ENCODE measurements at places on chromosomes 12 and 14.

- DNase-seq, result no peak
Observed at GRCh38 chr12:89760783-89761182, 52.1 kb upstream of the ATP2B1 start.

DNA sequence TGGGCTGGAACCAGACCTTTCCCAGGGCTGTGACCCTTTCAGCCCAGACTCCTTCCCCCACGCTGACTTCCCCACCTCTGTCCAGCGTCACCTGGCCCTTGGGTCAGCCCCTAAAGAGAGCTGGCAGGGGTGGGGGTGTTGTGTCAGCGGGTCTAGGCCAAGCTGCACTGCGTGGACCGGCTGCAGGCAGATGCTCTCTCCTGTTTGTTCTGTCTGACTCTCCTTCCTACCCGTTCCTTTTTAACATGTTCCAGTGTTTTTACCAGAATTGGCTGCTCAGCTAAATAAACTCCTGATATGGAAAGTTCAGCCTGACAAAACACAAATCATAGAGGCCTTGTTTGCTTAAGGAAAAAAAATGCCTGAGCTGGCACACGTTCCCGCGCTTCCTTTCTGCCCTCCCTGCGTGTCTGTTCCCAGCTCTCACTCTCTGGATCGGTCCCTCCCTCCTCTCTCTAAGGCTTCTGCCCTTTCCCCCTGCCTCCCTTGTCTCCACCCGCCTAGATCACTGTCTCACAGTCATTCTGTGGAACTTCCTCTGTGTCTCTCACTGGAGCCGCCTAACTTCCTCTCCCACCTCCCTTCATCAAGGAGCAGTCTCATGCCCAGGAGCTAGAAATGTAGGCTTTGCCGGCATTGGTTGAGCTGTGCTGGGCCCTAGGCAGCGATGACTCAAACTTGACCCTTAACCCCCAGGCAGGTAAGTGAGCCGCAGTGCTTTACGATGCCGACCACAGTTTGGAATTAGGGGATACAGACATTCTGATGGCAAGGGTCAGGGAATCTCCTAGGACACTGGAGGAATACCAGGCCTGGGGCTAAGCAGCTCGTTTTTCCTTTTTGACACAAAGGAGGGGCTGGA, 15.5 kb upstream of the MLXIP start:
- DNase-seq, result peak; percentile 88

DNA sequence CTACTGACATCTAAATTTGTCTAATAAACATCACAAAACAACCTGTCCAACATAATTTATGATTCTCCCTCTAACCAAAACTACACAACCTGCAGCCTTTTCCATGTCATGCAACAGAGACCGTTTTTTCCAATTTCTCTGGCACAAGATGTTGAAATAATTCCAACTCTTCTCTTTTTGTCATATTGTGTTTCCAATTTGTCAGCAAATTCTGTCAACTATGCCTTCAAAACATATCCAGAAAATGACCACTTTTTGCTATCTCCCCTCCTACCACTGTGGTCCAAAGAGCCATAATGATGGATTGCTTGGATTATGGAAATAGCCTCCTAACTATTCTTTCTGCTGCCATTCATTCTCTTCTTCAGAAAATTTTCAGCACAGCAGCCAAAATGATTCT, 31.3 kb upstream of the SSTR1 start:
- DNase-seq, result no peak

DNA sequence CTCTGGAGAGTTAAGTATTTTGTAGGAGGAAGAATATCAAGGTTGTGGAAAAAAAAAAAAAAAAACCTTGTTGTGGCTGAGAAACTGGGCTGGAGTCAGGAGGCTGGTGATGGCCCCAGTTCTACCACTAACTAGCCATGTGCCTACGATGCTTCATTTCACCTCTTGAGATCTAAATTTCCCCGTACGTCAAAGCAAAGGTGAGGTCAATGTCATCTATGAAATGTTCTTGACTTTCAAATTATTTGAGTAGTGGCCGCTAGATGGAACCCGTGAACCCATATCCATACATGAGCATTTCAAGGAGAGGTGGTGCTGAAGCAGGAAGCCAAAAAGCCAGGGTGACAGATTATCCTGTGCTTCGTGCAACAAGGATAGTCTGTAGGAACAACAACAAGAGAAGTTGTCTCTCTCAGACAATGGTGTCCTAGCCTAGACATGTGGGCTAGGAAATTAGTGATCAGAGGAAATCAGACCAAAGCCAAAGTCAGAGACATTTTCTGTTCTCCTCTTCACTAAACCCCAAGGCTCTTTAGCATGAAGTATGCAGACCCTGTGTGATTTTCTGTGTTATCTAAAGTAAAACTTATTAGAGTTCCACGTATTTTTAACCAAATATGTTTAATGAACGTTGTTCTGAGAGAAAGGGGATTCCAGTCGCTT, 95.5 kb upstream of the ETV6 start:
- DNase-seq, result peak; percentile 33

DNA sequence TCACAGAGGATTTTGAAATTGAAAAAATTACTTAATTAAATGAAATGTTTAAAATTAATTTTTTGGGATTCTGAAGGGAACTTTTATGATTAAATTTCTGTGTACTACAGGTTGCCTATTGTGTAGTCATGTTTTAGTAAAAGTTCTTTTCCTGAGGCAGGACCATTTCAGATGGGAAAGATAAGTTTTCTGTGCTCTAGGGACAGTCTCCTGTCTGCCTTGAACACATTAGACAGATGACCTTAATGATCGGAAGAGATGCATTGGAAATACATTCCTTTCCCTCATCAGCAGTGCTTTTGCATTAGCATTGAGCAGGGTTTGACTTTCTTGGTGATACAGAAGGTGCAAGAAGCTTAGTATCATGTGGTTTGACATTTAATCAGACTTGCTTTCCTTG, 28.1 kb downstream of the CRADD start:
- DNase-seq, result no peak

DNA sequence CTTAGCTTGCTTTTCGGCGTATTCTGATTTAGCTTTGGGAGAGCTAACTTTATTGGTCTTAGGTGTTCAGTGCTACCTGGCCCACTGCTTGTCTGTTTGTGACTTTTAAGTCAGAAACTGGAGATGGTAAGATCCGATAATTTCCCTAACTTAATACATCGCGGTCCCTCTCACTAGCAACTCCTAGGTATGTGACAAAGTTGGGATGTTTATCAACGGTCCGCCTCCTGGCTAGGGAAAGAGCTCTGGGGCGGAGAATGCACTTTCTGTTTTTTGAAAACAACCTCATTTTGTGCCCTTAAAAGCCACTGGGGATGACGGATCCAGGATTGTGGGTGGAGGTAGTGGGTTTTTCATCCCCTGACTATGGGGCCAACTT, 1.2 kb downstream of the CDKN1B start:
- DNase-seq, result no peak

DNA sequence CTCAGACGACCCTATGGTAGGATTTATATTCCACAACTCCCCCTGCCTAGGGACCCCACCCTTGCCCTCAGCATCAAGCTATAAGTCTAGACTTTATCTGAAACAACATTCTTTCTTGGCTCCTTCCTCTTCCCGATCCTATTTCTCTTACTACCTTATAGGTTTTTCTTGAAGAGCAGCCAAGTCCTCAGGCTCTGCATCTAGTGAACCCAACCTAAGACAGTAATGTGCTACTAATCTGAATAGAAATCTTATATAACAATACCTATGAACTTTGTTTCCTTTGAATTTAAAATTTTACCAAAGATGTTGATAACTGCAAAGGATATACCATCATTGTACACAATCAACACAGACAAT, 96.7 kb upstream of the BMP4 start:
- no peak for DNase-seq

- DNase-seq, result no peak
Observed at GRCh38 chr12:54566792-54567191, 17.4 kb downstream of the PDE1B start.

DNA sequence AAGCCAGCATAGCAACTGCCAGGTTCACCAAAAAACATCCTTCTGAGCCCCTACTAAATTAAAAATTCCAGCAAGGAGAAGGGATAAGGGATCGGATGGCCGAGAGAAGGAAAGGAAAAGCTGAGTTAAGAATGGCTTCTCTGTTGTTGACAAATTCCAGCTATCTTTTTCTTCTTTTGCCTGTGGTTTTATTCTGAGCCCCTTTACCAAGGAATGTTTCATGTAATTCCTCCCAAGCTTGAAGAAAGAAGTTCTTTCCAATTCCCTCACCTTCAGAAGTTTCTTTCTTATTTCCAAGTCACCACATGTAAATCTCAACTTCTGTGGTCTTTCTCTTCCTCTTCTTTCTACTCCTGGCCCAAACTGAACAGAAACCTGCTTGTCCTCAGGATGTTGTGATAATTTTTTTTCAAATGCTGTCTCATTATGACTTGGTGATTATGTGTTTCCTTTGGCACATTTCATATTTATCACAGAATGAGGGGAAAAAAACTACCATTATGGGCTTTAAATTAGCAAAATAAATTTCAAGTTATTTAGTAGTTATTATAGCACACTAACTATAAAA, 40.0 kb downstream of the FGD6 start:
- no peak for DNase-seq

DNA sequence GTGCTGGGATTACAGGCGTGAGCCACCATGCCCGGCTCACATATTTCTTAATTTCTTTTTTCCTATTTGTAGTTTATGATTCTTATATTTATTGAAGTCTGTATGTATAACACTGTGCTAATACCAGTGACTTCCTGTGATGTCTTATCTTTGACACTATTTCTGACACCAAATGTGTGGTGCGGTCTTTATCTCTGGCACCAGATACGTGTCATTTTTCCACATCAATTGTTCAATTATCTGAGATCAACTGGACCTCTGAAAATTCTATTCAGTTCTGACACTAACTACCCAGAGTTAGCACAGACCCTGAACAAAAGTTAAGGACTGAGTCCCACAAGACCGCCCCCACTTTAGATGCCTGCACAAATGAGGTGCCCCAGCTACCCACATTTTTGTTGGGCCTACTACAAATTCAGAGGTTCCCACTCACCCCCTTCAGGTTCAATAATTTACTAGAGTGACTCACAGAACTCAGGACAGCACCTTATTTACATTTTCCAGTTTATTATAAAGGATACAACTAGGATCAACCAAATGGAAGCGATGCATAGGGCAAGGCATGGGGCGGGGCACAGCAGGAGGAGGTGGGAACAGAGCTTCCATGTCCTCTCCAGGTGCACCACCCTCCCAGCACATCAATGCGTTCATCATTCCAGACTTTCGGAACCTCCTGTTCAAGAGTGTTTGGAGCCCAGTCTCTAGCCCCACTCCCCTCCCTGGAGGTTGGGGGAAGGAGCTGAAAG, 11.6 kb upstream of the SRSF9 start:
- DNase-seq, result no peak

GRCh38 chr14:76564471-76565422, 188.8 kb downstream of the ESRRB start:
- DNase-seq, result no peak

DNA sequence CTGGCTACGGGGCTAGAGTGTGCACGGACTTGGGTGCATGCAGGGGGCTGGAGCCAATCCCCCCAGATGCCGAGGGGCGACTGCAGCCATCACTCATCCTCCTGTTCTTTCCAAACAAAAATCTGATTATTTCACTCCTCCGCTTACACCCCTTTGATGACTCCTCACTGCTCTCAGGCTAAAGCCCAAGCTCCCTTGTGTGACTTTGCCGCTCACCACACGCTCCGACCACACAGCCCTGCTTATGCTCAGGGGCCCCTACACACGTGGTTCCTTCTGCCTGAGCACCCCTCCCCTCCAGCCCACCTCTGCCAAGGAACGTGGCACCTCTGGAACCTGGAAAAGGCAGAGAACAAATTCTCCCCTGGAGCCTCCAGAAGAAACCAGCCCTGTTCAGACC, 13.7 kb downstream of the CHFR start:
- no peak for DNase-seq

GRCh38 chr14:36317650-36318049, 2.8 kb downstream of the MBIP start:
- DNase-seq, result no peak

DNA sequence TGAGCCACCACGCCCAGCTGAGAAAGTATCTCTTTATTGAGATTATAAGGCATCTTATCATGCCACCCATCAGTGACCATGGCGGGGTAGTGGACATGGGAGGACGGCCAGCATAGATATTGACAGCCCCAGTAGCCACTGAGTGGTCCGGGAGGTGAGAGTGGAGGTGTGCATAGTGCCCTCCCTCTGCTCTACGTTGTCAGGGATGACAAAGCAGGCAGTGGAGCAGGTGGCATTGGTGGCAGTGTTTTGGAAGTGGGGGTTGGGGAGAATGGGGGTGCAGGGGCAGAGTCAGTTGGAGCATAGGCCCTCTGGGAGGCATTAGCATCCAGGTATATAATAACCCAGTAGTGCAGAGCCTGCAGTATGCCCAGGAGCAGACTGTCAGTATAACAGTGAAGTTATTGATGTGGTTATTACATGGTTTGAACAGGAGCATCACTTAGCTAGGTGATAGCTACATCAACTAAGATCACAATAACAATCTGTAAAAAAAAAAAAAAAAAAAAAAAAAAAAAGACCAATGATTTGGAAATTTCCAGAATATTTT, 41.1 kb downstream of the GNG2 start:
- no peak for DNase-seq
